ENCODE measurements at places on chromosomes 4 and X.

GRCh38 chrX:139554376-139554775 is 23.8 kb downstream of the F9 start:
- DNase-seq = no peak

DNA sequence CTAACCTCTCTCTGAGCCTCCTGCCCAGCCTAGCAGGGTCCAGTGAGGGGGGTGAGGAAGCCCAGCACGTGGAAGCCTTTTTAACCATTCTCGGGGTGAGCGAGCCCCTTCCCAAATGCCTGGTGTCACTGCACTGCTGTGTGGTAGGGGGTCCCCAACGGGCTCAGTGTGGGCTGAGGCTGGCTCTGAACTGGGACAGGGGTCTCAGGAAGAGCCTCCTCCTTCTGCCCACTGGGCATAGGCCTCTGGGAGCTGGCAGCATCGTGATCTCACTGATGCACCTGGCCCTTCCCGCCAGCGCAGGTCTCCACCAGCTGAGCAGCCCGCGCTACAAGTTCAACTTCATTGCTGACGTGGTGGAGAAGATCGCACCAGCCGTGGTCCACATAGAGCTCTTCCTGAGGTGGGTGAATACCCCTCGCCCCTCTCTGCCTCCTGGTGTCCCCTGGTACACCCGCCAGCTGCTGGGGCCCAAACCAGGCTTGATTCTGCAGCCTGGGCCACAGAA is 12.6 kb downstream of the HTRA3 start:
- DNase-seq = no peak

- no peak for DNase-seq
Observed at GRCh38 chr4:155722816-155723499, 35.9 kb upstream of the GUCY1B1 start.

DNA sequence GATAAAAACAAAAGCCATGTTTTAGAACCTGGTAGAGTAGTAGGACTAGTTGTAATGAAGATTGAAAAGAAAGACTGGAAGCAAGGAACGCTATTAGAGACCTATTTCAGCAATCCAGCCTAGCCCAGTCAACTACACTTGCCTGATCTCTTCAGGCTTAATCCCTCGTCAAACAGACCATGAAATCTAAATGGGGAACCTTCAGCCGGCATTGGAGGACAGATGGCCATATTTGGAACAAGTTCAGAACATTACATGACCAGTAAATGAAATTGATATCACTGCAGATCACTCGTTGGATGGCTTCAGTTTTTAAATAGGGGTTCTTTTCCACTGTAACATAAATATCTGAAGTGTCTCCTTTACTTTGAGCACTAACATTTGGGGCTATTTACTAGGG is 84.8 kb upstream of the WDR44 start:
- no peak for DNase-seq

DNA sequence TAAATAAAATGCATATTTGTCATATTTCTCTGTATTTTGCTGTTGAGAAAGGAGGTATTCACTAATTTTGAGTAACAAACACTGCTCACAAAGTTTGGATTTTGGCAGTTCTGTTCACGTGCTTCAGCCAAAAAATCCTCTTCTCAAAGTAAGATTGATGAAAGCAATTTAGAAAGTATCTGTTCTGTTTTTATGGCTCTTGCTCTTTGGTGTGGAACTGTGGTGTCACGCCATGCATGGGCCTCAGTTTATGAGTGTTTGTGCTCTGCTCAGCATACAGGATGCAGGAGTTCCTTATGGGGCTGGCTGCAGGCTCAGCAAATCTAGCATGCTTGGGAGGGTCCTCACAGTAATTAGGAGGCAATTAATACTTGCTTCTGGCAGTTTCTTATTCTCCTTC is 3.3 kb downstream of the HTT start:
- DNase-seq = no peak

DNA sequence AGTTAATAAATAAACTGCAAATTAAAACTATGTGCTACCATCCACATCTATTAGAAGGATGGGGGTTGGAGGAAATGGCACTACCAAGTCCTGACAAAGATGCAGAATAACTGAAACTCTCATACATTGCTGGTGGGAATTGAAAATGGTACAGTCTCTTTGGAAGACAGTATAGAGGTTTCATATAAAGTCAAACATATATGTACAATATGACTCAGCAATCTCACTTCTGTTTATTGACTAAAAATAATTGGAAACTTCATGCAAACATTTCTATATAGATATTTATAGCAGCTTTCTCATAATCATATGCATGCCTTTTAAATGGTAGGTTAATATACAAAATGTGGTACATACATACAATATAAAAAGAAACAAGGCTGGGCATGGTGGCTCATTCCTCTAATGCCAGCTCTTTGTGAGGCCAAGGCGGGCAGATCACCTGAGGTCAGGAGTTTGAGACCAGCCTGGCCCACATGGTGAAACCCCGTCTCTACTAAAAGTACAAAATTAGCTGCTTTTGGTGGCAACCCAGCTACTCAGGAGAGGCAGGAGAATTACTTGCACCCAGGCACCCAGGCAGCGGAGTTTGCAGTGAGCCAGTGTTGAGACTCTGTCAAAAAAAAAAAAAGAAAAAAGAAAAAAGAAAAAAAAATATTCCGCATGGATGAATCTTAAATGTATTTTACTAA is 225.0 kb upstream of the CXXC4 start:
- DNase-seq = no peak

- no peak for DNase-seq
Observed at GRCh38 chr4:61511716-61512488, 311.8 kb downstream of the ADGRL3 start.

DNA sequence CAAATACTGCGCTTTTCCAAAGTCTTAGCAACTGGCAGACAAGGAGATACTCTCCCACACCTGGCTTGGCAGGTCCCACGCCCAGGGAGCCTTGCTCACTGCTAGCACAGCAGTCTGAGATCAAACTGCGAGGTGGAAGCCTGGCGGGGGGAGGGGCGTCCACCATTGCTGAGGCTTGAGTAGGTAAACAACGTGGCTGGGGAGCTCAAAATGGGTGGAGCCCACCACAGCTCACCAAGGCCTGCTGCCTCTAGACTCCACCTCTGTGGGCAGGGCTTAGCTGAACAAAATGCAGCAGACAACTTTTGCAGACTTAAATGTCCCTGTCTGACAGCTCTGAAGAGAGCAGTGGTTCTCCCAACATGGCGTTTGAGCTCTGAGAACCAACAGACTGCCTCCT is 23.0 kb upstream of the NFKB1 start:
- no peak for DNase-seq

All from activated naive CD4-positive, alpha-beta T cell (primary cell).